ENCODE measurements at places on chromosomes 2 and 18.

GRCh38 chr18:73842795-73843394 lies 304.7 kb downstream of the FBXO15 start:
- DNase-seq, result peak; percentile 19

- no peak for DNase-seq
These were observed 49.6 kb upstream of the SPRED2 start for GRCh38 chr2:65481961-65482360.

- no peak for DNase-seq
These were observed 36.9 kb downstream of the RAPH1 start for GRCh38 chr2:203498161-203498560.

DNA sequence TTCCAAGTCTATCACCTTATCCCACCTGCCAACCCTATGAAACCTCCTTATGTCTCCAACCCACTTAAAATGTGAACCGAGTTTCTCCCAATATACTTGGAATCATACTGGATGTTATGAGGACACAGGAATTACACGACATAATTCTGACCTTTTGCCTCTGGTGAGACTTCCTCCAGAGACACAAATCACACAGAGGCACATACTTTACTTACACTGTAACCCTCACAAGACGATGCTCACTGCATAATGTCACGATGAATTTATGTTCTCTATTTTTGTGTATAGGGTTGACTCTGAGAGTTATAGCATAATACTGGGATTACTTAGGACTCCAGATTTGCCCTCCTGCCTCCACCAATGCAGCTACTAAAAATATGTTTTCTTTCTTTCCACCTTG lies 28.0 kb upstream of the SETBP1 start:
- DNase-seq, result no peak

DNA sequence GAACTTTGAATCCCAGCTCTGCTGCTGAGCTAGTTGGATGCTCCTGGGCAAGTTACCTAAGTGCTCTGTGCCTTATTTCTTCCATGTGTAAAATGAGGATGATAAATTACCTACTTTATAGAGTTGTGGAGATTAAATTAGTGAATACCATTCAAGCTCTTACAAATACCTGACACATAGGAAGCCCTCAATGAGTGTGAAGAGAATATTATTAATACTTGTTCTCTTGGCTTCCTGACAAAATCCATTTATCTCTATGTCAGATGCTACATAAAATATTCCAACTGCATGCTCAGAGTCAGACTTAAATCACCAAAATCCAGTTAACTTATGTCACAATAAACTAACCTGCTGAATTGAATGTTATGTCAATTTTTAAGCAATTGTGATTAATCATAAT lies 42.9 kb upstream of the CCBE1 start:
- DNase-seq, result no peak

DNA sequence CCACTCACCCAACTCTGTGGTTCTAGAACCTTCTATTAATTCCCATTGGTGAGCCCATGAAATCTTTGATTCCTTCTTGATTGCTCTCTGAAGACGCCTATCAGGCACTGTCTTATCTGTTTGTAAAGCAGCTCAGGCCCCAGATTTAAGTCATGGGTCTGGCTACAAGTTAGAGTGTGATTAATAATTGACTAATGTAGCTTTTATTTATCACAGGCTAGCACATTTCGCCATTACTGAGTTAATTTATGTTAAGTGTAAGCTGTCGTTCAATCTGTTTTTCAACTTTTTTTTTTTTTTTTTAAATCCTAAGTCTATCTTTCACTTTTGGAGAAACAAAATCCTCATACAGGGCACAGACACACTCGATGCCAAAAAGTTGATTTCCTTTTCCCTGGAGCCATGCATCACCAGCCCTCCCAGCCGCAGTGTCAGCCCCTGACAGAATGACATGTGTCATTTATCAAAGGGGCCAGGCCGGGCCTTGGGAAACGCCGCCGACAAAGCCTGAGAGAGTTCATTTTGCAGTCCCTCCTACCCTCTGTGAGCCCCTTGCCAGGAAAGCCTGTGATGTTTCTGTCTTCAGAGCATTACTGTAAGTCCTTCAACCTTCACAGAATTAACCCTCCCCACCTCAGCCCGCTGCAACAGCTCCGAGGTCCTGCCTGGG lies 15.8 kb downstream of the TSHZ1 start:
- DNase-seq, result no peak

DNA sequence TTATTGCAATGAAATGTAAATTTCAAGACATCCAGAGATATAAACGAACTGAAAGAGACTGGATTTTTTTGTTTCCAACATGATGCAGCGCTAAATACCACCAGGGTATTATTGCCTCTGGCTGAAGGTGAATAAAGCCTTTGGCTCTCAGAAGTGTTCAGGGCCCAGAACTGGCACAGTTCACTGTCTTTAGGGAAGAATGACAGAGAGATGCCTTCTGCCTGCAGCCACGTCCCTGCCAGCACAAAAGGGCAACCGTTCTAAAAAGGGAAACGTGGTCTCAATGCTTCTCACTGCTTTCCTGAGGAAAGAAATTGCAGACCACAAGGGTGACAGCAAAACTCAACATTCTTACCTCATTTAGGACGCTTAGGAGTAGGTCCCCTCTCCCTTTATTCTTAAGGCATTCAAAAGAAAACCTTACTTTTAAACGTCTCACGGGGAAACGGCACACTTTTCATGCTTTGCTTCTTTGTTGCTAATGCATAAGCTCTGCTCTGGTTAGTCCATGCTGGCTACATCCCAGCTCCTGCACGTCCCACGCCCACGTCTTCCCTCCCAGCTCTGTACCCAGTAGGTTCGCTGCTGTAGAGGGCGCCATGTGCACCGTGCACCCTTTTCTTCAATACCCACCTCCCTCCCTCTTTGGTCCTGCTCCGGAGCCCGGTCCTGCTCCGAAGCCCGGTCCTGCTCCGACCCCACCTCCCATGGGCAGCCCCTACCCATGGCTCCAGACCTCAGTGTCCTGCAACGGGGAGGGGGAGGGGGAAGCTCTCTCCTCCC lies 171.0 kb downstream of the HRH4 start:
- no peak for DNase-seq

DNA sequence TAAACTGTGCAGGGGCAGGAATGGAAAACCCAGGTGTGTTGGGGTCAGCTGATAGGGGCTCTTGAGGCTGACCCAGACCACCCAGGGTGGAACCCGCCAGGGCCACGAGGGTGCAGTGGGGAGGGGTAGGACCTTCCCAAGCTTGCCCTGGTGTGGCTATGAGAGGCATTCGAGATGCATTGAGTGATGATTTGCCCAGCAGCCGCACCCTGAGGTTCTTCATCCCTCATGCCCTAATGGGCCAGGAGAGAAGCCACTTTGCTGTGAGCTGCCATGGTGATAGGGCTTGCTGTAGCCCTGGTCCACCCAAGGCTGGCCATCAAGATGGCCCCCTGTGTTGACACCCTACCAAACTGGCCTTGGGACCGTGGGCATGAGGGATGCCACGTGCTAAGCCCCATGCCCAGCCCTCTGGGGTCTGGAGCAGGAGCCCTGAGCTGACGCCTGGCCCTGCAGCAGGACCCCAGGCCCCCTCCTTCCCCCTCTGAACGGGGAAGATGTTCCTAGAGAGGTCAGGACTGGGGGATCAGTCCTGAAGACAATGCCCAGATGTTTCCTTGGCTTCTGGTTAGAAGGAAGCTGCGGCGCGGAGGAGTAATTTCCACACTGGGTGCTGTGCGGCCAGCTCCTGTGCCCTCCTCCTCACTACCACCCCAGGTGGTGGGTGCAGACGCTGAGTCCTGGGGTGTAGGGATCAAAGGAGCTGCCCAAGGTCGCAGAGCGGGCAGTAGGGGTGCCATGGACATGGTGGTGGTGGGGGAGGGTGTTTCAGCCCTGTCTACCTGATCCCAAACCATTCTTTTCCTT lies 122.5 kb upstream of the HDAC4 start:
- no peak for DNase-seq

GRCh38 chr18:48354746-48355260 lies 54.4 kb downstream of the ZBTB7C start:
- no peak for DNase-seq

GRCh38 chr18:1487457-1487856 lies 582.8 kb downstream of the ADCYAP1 start:
- DNase-seq, result no peak

GRCh38 chr2:235050980-235051351 lies 99.1 kb downstream of the SH3BP4 start:
- no peak for DNase-seq

DNA sequence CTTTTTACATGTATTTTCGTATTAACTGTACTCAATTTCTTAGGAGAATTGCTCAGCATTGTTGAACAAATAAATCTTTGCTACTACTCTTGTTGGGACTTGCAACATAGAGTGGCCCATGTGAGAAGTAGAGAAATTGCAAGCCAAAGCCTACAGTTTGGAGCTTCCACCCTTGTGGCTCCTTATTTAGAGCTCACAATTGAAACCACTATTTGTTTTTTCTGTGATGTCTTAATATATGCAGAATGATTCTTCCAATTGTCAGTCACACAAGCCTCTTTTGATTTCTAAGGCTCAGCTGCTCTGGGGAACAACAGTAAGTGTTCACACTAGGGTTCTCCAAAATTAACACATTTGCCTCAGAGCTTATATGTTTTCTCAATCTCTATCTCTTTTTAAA lies 60.2 kb upstream of the GALNT13 start:
- DNase-seq, result no peak

DNA sequence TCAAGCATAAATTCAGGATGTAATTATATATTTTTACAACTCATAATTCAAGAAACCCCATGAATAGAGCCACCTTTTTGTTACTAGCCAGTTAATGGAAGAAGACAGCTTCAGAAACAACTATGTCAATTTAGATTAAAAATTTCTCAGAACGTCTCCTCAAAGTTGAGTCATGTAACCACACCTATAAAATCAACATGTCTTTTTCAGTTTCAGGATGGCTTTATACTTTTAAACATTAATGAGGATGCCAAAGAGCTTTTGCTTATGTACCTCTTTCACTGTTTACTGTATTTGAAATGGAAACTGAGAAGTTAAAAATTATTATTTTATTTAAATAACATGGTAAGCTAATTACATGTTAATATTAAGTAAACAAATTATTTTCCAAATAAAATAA lies 280.1 kb downstream of the PTH2R start:
- DNase-seq, result no peak

GRCh38 chr2:106012001-106012590 lies 182.0 kb downstream of the UXS1 start:
- no peak for DNase-seq

GRCh38 chr18:457140-457519 lies 43.4 kb downstream of the COLEC12 start:
- DNase-seq, result no peak

DNA sequence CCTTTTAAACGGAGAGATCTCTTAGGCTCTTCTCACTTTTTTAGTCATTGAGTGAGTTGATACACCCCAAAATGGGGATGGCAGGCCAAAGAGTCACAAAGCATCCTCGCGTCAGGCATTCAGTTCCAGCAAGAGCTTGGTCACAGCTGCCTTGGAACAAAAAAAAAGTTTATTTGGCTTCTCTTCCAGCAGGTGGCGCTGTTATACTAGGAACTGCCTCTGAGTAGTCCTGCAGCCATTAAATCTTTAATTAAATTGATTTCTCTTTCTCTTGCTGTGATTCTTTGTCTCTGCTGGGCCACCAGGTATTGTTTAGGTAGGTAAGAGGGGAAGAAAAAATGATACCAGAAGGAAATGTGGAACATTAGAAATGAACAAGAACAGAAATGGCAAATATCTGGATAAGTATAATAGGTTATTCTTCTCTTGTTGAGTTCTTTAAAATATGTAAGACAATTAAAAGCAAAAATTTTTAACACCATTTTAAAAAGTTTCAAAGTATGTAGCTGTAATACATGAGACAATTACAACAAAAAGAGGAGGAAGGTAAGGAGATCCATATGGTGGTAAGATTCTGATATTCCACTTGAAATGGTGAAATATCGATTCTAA lies 175.1 kb downstream of the GALNT1 start:
- no peak for DNase-seq

- DNase-seq, result no peak
These were observed 1323.9 kb upstream of the DDX18 start for GRCh38 chr2:116490511-116491145.

DNA sequence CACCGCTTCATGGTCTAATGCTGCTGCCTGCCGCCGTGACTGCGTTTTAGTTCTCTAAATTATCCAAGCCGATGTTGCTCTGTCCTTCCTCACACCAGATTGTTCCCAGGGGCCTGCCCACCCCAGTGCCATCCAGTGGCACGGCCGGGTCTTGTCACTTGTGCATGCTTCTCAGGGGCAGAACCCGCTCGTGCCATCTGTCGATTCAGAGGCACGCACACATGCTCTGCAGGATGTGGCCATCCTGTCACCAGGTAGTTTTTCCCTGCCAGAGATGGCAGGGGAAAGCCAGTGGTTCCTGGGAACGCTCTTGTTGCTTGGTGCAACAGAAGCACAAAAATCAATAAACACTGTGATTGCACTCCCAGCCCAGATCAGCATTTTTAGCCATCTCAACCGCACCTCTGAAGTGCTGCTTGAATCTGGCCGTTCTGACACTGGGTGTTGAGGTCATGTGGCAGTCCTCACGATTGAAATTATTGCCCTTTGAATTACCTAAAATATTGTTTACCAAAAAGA lies 119.6 kb upstream of the BOD1L2 start:
- no peak for DNase-seq

GRCh38 chr2:41145066-41145465 lies 693.2 kb upstream of the SLC8A1 start:
- no peak for DNase-seq

DNA sequence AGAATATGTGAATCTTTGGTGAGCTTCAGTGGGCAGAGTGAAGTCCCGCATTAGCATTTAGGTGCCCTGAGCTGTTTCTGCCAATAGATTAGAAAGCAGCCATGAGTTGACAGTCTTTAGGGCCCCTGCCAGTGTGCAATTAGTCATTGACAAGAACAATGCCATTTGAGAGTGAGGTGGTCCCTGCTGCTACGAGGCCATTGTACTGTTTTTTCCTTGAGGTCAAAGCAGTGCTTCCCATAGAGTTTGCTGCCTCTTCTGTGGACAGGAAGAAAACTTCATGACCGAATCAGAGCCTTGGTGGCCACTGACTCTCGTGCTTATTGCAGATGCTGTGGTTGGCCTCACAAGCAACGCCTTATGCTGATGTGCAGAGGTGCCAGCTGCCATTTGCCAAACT lies 102.7 kb downstream of the SH3BP4 start:
- DNase-seq, result no peak

DNA sequence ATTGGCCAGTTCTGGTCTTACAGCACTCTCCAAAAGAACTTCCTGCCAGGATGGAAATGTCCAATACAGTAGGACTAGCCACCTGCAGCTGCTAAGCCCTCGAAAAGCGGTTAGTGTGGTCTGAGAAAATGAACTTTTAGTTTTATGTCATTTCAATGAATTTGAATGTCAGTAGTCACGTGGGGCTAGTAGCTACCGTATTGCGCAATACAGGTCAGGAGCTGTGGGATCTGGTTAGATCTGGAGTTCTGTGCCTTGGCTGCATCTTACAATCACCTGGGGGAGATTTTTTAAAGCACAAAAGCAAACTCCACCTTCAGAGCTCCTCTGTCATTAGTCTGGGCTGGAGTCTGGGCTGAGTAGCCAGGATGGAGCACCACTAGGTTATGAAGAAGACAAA lies 35.9 kb downstream of the C1QL2 start:
- no peak for DNase-seq
